ENCODE measurements at places on chromosomes 12 and 14.

- no peak for DNase-seq
Measured at GRCh38 chr12:26347300-26347699, 151.9 kb downstream of the SSPN start.

DNA sequence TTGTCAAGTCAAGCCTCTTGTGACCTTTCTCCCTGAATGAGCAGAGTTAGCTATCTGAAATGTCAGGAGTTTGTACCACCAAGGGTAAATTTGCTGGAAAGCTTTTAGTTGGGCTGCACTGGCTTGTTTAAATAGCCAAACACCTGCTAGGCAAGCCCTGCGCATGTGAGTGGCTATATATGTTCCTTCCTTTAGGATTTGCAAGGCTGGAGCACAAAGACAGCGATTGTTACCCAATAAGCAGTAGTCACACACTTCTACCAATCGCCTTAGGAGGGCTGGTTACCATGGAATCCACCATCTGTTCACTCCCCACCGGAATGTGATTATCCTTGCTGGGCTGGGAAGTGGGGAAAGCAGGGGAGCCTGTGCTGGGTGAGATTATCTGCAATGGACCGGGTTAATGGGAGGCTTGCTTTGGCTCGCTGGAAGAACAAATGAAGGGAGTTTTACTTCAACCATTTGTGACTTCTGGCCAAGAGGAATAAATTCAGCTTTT, 102.5 kb downstream of the FGD4 start:
- DNase-seq, result no peak

DNA sequence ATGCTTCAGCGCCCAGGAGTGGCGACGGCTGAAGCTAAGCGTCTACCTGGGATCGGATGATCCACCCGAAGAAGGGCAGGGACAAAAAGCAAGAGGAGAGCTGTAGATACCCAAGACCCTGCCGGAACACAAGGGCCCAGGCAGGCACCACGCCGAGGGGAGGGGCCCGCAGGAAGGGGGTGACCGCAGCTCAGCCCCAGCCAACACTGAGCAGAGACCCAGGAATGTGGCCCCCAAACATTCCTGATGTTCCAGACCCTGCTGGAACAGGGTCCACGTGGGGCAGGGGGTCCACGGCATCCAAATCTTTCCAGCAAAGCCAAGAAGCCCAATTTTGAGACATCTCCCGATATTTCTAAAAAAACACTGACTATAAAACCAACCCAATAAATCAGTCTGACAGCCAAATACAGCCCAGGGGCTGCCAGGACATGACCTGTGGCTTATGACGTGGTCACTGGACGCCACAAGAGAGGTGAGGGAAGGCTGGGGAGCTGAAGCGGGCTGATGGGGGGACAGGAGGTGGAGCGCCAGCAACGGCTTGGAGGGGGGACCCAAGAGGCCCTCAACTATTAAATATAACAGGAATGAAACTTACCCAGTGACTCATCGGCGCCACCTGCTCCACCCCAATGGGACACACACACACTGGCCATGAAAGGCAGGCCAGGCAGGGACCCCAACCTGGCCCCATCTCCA, 58.9 kb downstream of the NCOR2 start:
- DNase-seq, result no peak

- DNase-seq, result no peak
Measured at GRCh38 chr12:39123580-39124253, 218.3 kb upstream of the CPNE8 start.

- peak; percentile 18 for DNase-seq
Measured at GRCh38 chr12:124636138-124636978, 68.9 kb upstream of the NCOR2 start.

GRCh38 chr14:67643713-67644112, 24.0 kb downstream of the ARG2 start:
- DNase-seq, result no peak

DNA sequence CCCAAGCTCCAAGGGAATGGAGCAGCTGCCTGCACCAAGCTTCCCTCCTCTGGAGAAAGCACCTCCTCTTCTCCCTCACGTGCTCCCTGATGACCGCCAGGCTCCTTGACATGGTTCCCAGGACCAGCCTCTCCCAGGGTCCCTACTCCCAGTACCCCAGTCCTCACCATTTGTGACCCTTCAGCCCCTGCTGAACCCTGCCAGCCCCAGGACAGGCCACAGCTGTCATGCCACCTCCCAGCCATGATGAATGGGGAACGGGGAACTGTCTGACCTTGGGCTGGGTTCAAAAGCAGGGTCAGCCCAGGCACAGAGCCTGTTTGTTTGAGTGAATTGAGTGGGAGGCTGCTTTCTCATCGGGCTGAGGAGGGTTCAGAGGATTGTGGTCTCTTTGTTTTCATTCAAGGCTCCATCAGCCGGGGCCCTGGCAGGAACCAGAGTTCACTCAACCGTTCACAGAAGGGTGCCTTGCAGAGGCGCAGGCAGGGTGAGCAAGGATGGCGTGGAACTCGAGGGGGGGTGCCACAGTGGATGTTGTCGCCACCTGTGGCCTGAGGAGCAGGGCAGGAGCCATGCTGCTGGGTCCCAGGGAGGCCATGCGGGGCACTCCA, 344.5 kb upstream of the SFSWAP start:
- no peak for DNase-seq
